ENCODE measurements at places on chromosomes 5 and 9. TPM values are rescaled to one million over a fixed set of nuclear protein-coding genes. Genes with fewer than 3 reads are reported as not detected.

The PHF24 gene
- total RNA-seq = not detected

The TMEM171 gene
- total RNA-seq = not detected

The TXNDC8 gene
- total RNA-seq = not detected

The EMB gene
- total RNA-seq = 169 TPM

The MAST4 gene
- total RNA-seq = 65.8 TPM

The SPINK5 gene
- not detected for total RNA-seq

The PGM5 gene
- not detected for total RNA-seq

The CSF2 gene
- 240 TPM for total RNA-seq

The NRG2 gene
- 0.27 TPM for total RNA-seq

The PCDHA13 gene
- total RNA-seq = not detected

The PCDHB12 gene
- not detected for total RNA-seq

The SLC6A7 gene
- total RNA-seq = not detected

The MOB3B gene
- 0.39 TPM for total RNA-seq

The GRXCR2 gene
- total RNA-seq = not detected

The IRX2 gene
- not detected for total RNA-seq

The MLANA gene
- total RNA-seq = not detected

The RMRP gene
- 4,811 TPM for total RNA-seq

The PCDHA8 gene
- not detected for total RNA-seq

The SPATA31E1 gene
- total RNA-seq = not detected

The TMEM8B gene
- total RNA-seq = 1.7 TPM

The BSPRY gene
- 11.4 TPM for total RNA-seq

The ANKRA2 gene
- 23.9 TPM for total RNA-seq

The ANKRD34B gene
- total RNA-seq = not detected

The MTREX gene
- 82.5 TPM for total RNA-seq

The DOCK2 gene
- 333 TPM for total RNA-seq

The TMEM232 gene
- 1.2 TPM for total RNA-seq

The SEMA6A gene
- total RNA-seq = 0.15 TPM

The SPOCK1 gene
- total RNA-seq = 0.07 TPM

The FAM219A gene
- 19.0 TPM for total RNA-seq

The PCDHB8 gene
- not detected for total RNA-seq

The ZFP37 gene
- total RNA-seq = 0.15 TPM

The CXCL14 gene
- not detected for total RNA-seq

The NR4A3 gene
- 9.8 TPM for total RNA-seq

The TAF11L5 gene
- total RNA-seq = not detected

The SHISAL2B gene
- not detected for total RNA-seq

The IL5 gene
- 0.39 TPM for total RNA-seq

The MZB1 gene
- total RNA-seq = 83.7 TPM

The STKLD1 gene
- total RNA-seq = 1.3 TPM

The PCDHA11 gene
- not detected for total RNA-seq

The BHMT2 gene
- not detected for total RNA-seq

The ACOT12 gene
- total RNA-seq = not detected

The DDX4 gene
- total RNA-seq = 0.83 TPM

The SNCB gene
- not detected for total RNA-seq

Measured in T-helper 1 cell treated with Interleukin-12 subunit alpha and Interleukin-12 subunit beta and Interleukin-4 antibody, amounts not matched to agents 30 ng/mL and 1 ng/mL, for 36 hours (primary cell).